Esophagus squamous epithelium (tissue), 5 donors: ENCODE measurements at places on chromosomes 2 and 18.

DNA sequence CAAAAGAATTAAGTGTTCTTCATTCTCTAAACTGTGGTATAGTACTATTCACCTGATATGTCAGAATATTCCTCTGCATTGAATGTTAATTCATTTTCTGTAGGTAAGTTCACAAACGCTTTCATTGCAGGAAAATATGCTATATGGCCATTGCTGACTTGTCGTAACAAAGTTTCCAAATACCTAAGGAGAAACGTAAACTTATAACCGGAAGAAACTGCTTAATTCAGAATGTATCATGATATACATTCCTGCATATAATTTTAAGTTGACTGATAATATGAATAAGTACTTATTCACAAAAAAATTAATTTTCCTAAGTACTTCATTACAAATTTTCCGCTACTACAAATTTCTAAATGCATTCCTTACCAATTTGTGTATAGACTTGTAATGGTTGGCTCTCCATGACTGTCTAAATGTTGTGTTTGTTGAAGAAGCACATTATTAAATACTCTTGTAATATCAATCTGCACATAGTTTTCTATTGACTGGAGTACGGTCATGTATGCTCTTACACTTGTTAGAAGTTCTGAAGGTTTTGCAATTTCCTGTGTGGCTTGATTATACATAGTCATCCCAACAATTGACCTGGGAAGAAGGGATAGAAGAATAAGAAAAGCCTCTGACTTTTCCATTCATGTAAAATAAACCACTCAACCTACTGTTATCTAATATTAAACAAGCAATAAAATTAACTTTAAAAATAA is 85.4 kb downstream of the NCKAP1 start:
- DNase-seq: no peak
- no peak overlapping the region for H3K4me3 ChIP-seq
- no peak overlapping the region for H3K27ac ChIP-seq
- H3K27me3 ChIP-seq: no peaks in the 10 kb centered on the region
- H3K4me1 ChIP-seq: no peaks in the 10 kb centered on the region
- peaks cover 94% of the 10 kb centered on the region for H3K36me3 ChIP-seq

DNA sequence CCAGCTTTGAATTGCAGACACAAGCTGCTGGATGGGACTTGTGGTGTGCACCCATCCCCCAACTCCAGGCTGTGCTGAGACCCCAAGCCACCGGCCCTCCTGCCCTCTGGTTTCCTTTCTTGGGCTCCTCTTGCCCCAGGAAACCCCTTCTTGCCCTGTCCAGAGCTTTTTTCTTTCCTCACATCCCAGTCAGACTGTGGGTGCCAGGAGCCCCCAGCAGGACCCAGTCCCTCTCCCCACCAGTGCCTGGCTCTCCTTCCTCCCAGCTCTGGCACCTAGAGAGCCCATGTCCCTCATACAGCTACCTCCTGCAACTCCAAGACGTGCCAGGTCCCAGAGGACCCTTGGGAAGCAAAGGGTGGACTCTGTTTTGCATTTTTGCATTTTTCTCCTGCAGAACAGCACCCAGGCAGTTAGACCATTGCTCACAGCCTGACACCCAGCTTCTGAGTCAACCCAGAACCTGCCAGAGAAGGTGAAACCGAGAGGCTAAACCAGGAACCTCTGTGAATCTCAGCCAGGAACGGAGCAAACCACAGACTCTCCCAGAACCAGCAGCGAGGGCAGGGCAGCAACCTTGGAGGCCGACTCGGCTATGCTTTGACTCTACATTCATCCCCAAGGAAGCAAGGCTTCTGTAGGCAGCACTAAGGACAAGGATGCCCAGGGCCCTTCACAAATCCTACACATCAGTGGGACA is 221.1 kb downstream of the ANAPC1 start:
- peak overlapping the region; percentile 90 for H3K27ac ChIP-seq
- H3K4me3 ChIP-seq: no peak overlapping the region
- DNase-seq: no peak
- no peaks in the 10 kb centered on the region for H3K27me3 ChIP-seq
- peaks cover 24% of the 10 kb centered on the region for H3K4me1 ChIP-seq
- H3K36me3 ChIP-seq: no peaks in the 10 kb centered on the region

DNA sequence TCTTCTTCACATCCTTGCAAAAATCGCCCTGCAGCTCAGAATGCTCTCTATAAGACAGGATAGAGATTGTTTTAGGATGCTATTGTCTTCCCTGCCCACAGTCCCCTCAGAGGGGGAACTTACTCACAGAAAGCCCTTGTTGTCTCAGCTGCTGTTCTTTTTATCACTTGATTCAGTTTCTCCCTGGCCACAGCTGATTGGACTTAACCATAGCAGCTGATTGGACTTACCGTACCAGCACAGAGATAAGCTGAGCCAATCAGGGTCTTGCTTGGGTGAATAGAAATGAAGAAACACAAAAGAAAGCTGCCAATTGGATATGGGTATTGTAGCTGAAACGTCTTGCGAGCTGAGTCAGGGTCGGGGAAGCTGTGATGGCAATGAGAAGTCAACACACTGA is 194.2 kb upstream of the MEX3C start:
- no peak overlapping the region for H3K27ac ChIP-seq
- no peaks in the 10 kb centered on the region for H3K4me1 ChIP-seq
- no peaks in the 10 kb centered on the region for H3K27me3 ChIP-seq
- H3K36me3 ChIP-seq: no peaks in the 10 kb centered on the region
- DNase-seq: no peak

DNA sequence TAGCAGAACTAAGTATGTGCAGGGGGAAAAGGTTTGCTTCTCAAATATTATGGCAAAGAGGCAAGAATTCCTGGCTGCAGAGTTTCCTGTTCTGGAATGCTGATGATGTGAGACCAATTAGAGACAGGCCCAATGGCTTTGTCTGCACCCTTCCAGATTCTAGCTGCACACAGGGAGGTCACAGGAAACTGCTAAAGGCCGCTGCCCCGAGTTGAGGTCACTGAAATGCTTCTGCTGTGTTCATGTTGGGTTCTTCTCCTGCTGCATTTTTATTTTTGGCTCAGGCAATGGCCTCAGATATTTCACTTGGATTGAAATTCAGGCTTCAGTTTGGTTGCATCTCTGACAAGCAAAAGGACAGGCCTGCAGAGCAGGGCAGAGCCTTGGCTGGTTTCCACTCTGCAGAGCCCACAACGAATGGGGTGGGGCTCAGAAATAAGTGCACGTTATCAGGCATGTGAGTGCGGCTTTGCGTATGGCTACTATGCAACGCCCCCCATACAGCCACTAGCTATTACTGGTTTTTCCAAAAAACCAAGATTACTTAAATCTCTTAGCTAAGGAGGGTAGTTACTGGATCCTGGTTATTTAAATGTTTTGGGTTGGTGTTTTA is 66.9 kb upstream of the FZD5 start:
- DNase-seq: no peak
- no peaks in the 10 kb centered on the region for H3K36me3 ChIP-seq
- H3K27ac ChIP-seq: no peak overlapping the region
- H3K4me1 ChIP-seq: no peaks in the 10 kb centered on the region
- H3K4me3 ChIP-seq: no peak overlapping the region

DNA sequence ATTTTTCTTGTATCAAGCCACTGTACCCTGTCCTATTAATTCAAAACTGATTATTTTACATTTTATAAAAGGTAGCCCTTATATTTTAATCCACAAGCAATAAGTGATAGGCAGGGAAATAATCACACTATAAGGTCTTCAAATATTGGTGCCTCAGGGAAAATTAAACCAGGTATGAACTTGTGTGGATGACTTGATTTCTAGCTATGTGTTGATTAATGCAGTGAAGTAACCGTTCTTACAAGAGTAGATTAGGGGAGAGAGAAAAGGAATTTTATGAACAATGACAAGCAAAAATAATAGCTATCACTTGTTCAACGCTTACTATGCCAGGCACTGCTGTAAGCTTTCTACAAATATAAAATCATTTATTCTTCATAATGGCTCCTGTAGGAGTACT is 199.6 kb downstream of the PTGR3 start:
- H3K27me3 ChIP-seq: no peaks in the 10 kb centered on the region
- no peak overlapping the region for H3K27ac ChIP-seq
- H3K4me1 ChIP-seq: no peaks in the 10 kb centered on the region
- H3K36me3 ChIP-seq: no peaks in the 10 kb centered on the region
- no peak overlapping the region for H3K4me3 ChIP-seq

DNA sequence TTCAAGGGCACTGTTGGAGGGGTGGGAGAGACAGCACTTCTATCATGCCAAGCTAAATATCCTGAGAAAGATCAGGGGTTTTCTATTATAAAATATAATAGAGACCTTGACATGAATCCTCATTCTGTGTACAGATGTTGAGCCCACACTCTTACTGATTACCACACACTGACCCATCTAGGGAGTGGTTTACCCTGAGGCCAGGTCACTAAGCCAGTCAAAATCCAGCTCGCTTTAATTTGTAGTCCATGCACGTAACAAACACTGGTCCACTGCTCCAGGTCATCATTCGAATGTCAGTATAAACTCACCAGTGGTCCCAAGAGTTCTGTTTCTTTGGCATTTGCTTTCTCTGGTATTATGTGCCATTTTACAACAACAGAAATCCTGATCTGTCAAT is 96.4 kb downstream of the SLC8A1 start:
- DNase-seq: no peak
- H3K4me3 ChIP-seq: no peak overlapping the region
- H3K4me1 ChIP-seq: peaks cover 37% of the 10 kb centered on the region

DNA sequence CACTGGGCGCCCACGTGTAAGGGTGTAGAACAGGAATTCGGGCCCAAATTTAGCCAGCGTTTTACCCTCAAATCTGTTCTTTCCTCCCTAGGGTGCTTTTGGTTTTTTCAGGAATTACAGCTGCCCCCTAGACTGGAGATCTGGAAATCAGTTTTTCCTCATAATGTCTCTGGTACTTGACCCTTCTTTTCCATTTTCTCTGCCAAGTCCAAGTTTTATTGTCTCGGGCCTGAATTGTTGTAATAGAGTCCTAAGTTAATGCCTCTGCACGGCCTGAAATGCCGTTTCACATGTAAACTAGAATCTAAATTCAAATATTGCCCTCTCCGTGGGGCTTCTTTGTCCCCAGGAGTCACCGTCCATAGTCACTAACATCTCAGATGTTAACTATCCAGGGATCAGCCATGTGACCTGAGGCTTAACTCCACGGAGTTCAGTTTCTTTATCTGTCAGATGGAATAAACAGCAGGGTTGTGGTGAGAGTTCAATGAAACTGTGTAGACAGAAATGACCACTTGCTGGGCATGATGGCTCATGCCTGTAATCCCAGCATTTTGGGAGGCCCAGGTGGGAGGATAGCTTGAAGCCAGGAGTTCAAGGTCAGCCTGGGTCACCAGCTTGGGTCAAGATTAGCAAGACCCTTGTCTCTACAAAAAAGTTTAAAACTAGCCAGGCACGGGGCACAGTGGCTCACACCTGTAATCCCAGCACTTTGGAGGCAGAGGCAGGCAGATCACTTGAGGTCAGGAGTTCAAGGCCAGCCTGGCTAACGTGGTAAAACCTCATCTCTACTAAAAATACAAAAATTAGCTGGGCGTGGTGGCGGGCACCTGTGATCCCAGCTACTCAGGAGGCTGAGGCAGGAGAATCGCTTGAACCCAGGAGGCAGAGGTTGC is 12.7 kb upstream of the CABLES1 start:
- DNase-seq: no peak
- H3K4me3 ChIP-seq: no peak overlapping the region
- H3K27ac ChIP-seq: no peak overlapping the region
